ENCODE measurements at places on chromosomes 3 and 15.

DNA sequence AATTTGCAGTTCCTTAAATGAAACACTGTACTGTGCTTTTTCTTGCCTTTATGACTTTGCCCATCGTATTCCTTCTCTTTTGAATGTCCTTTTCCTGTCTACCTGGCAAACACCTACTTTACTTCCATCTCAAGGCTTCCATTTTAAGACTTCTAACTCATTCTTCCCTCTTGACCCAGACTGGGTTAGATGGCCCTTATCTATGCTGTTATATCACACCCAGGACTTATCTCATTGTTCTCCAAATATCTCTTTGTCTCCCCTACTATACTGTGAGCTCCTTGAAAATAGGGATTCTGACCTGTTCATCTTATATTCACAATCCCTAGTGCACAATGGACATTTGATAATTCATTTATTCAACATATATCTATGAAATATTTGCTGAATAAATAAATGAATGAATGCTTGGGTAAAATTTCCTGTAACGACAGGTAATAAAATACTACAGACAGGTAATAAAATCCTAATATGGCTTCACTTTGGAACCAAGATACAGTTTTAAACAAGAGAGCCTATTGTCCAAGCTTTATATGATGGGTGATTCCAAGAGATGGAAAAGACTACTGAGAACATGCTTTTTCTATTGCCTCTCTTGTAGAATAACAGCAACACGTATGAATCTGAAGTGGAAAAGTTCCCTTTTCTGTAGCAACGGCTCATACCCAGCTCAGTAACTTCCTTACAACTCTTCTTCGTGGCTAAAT, 22.7 kb downstream of the EFL1 start:
- DNase-seq = no peak

- DNase-seq = no peak
Observed at GRCh38 chr3:165614337-165614736, 222.9 kb downstream of the BCHE start.

DNA sequence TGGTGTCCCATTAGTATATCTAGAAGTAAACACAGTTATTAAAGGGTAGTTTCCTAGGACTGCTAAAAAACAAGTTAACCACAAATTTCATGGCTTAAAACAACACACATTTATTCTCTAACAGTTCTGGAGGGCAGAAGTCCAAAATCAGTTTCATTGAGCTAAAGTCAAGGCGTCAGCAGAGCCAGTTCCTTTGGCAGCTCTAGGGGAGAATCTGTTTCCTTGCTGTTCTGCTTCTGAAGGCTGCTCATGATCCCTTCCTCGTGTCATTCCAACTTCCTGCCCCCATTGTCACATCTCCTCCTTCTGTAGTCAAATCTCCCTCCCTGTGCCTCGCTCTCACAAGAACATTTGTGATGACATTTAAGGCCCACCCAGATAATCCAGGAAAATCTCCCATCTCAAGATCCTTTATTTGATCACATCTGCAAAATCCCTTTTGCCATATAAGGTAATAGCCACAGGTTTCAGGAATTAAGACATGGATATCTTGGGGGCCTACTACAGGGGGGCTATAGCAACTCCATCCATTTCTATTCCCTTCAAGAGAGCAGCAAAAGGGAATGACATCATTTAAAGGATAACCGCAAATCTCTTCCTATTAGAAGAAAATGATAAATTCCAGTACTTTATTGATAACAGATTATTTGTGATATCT, 50.1 kb downstream of the GPR176 start:
- DNase-seq = no peak

GRCh38 chr3:177050501-177051237, 146.6 kb downstream of the TBL1XR1 start:
- no peak for DNase-seq

- no peak for DNase-seq
Observed at GRCh38 chr3:188407158-188407880, 253.4 kb downstream of the LPP start.

- DNase-seq = no peak
Observed at GRCh38 chr3:191262650-191263049, 63.6 kb downstream of the OSTN start.

GRCh38 chr15:67138891-67139855, 73.8 kb downstream of the SMAD3 start:
- no peak for DNase-seq

DNA sequence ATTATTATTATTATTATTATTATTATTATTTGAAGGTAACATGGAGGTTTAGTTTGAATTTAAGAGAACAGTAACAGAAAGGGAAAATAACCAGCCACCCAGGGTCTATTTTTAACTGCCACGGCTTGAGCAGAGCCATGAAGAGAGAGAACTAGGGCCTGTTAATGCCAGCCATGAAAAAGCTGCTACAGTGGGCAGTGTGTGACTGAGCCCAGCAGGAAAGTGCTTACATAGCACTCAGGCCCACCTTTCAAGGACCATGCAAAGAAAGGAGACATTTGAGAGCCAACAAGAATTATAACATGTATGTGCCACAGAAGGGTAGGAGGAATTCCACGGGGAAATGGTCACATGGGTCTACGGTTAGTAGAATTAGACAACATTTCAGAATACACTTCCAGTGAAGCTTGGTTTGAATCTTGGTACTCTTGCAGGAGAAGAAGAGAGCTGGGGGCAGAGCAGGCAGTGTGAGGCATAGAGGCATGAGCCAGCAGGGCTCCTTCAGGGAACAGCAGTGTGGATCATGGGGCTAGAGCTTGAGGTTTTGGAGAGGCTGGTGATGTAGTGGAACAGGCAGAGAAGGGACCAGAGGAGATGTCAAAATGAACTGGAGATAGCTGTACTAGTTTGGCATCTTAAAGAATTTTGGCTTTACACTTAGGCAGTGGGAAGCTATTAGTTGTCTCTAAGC, 140.7 kb downstream of the CMSS1 start:
- DNase-seq = no peak

GRCh38 chr15:36106640-36107335, 472.6 kb upstream of the CDIN1 start:
- no peak for DNase-seq

GRCh38 chr15:58324533-58324932, 107.3 kb upstream of the LIPC start:
- DNase-seq = no peak

DNA sequence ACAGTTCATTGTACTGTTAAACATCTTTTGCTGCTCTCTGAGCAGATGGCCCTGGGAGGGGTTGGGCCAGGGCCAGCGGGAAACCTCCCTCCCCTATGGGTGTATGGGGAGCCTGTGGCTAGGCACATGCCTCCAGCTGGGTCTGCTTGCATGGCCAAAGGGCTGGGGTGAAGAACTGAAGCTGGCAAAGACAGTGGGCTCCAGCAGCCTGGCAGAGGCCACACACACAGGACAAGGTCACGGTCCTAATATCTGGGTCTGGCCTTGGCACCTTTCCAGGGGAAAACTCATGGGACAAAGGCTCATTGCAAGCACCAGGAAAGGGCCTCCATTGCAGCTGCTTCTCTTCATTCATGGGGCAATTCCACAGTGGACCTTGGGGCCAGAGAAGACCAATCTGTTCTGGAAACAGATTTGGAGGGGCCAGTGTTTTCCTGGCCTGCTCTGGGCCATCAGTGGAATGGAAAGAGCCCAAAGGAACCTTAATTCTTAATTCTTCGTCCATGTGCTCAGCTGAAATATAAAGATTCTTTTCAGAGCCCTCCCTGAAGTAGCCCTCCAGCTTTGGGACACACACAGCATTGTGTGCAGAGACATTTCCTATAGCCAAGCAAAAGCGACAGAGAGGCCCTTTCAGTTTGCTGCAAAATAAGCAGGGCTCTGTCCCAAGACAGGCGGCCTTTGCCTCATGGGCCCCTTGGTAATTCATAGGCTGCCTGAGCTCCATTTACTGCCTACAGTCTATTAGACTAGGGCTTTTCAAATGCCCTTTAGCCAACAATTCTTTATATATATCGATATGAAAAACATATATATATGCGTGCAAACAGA, 11.3 kb upstream of the LIMD1 start:
- no peak for DNase-seq

GRCh38 chr15:75030424-75030823, 7.0 kb downstream of the PPCDC start:
- no peak for DNase-seq

DNA sequence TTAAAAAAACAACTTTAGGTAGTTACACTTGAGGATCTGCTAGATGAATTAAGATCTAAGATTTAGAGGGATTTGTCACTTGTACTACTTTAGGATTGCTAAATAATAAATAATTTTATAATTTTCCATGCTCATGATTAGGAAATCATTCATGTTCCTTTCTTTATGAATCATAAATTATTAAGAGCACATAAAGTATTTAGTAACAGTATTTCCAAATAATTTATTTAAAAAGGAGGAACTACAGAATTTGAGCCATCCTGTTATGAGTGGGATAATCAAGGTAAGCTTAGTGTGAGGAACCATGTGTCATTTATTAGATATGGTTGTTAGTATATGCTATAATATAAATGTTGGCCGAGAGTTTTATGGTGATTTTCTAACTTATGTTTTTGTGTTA, 37.5 kb upstream of the C3orf38 start:
- no peak for DNase-seq

DNA sequence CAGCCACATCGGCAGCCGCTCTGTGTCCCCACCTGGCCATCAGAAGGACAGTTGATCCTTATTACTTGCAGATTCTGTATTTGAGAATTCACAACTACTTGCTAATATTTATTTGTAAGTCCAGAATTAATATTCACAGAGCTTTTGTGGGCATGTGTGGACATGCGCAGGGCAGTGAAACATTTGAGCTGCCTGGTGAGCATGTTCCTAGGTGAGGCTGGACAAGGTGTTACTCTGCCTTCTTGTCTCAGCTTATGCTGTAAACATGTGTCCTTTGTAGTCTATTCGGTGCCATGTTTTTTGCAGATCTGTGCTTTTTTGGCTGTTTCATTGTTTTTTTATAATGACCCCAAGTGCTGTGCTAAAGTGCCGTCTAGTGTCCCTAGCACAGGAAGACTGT, 15.6 kb downstream of the FAH start:
- no peak for DNase-seq

DNA sequence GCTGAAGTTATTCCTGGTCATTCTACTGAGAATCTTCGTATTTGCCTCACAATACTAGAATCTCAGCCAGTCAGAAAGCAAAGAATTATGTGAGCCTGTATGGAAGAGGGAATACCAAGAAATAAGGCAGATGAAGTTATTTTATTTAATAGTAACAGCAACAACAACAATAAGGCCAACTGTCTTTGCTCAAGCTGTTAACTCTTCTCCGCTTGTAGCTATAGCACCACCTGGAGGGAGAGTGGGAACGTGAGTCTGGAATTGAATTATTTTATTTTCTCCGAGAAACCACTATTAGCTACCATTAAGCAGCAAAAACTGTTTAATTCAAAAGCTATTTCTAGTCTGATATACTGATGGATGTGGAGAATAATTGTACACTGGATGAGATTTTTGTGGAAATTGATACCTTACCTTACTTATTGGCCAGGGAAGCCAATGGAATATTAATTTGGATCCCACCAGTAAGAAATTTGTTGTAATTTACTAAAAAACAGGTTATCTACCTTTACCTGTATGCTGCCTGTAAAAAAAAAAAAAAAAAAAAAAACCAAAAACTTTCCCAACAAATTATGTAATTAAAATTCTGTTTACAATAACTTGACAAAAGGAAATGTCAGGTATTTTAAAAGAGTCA, 50.1 kb downstream of the CALML4 start:
- DNase-seq = peak; percentile 28
